Activated T-cell treated with anti-CD3 and anti-CD28 coated beads, Interleukin-2, amount 50 U/mL, for 4 hours (primary cell): ENCODE measurements at places on chromosomes 6 and 20.

- DNase-seq = no peak
Observed at GRCh38 chr6:165060720-165061119, 248.7 kb downstream of the C6orf118 start.

GRCh38 chr6:113620386-113620785 lies 236.8 kb upstream of the MARCKS start:
- no peak for DNase-seq

DNA sequence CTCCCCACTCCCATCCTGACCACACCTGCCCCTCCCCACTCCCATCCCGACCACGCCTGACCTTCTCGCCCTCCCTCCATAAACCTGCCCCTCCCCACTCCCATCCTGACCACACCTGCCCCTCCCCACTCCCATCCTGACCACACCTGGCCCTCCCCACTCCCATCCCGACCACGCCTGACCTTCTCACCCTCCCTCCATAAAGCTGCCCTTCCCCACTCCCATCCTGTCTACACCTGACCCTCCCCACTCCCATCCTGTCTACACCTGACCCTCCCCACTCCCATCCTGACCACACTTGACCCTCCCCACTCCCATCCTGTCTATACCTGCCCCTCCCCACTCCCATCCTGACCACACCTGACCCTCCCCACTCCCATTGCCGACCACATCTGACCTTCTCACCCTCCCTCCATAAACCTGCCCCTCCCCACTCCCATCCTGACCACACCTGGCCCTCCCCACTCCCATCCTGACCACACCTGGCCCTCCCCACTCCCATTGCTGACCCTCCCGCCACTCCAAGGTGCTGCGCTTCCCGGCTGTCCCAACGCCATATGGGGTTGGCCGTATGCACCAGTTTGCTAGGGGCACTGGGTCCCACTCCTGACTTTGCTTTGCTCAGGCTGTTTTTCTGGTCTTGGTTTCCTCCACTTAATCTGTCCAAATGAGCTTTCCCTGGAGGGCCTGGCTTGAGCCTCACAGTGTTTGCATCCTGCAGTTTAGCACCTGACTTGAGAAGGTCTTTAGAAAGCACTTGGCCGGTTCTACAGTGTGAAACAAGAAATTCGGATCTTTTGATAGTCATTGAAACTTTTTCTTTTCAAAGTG lies 2.9 kb downstream of the KIF25 start:
- DNase-seq = no peak

DNA sequence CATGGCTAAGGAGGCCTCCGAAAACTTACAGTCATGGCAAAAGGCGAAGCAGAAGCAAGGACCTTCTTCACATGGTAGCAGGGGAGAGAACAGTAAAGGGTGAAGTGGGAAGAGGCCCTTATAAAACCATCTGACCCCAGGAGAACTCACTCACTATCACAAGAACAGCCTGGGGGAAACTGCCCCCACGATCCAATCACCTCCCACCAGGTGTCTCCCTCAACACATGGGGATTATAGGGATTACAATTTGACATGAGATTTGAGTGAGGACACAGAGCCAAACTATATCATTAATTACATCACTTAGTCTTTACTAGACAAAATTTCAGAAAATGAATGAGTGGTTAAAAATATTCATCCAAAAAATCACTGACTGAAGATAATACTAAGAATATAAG lies 453.6 kb downstream of the COL12A1 start:
- DNase-seq = no peak

- no peak for DNase-seq
Observed at GRCh38 chr6:49555951-49556350, 5.5 kb downstream of the C6orf141 start.
